ENCODE measurements at places on chromosomes 2 and 18. TPM values are rescaled to one million over a fixed set of nuclear protein-coding genes. Genes with fewer than 3 reads are reported as not detected.

DNA sequence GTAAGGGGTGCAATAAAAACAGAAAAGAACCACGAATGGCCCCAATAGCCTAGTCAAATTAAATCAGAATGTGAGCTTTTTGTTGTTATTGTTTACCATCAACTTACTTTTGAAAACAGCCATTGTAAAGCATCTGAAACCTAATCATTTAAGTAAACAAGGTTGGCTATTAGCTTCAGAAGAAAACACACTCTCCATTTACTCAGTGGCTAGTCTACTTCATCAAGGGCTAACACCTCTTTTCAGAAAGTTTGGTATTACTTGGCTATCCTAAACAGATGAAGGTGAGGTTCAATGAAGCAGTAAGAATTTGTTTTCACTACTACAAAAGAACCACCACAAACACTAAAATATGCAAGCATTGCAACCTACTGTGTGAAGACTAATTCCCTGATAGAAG lies 398.0 kb downstream of the CDH2 start:
- peaks cover 39% of the 10 kb centered on the region for H3K4me1 ChIP-seq
- peak; percentile 52 for DNase-seq

Gene DDX18
- 87.0 TPM for total RNA-seq

Gene FAP
- total RNA-seq, result not detected

Gene ATP6V1B1
- total RNA-seq, result 0.99 TPM

Measured in neural progenitor cell (in vitro differentiated cells).